Cortex of kidney (tissue), 1 donor: ENCODE measurements at places on chromosomes 13 and 19.

DNA sequence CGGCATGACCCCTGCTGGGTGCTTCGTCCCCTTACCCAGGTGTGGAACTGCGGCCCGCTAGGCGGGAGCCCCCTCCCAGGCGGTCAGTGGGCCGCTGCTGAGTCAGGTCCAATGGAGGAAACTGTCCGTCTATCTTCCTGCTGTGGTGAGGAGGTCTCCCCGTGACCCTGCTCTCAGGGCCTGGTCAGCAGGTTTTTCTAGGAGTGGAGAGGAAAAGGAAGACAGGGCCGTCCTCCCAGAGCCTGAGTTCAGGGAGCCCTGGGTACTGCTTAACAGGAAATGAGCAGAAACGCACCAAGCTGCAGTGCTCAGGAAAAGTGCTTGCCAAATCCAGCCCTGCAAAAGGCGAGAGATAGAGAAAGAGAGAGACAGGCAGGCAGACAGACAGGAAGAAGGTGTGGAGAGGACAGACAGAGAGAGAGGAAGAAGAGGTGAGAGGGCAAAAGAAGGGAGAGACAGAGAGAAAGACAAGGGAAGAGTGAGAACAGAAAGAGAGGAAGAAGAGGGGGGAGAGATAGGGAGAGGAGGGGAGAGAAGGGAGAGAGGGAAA, 10.3 kb downstream of the SH3GL1 start:
- DNase-seq, result no peak

DNA sequence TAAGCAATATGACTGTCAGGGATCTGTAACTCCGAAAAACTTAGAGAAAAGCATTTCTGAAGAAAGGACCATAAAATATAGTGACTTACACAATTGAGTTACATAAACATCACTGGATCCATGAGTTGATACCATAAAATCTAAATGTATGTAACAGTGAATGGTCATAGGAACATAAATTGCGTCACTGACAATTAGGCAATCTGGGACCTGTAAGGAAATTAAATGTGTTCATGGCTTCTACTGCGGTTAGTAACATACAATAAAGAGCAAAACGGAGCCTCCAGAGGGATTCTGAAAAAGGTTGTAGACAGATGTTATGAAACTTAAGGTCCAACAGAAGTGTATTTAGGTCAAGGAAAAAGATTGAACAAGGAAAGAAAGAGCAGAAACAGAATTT, 27.1 kb downstream of the POU4F1 start:
- no peak for DNase-seq

GRCh38 chr19:3154957-3155736, 19.3 kb downstream of the GNA15 start:
- DNase-seq, result no peak

GRCh38 chr13:29129616-29130015, 309.5 kb downstream of the MTUS2 start:
- no peak for DNase-seq

DNA sequence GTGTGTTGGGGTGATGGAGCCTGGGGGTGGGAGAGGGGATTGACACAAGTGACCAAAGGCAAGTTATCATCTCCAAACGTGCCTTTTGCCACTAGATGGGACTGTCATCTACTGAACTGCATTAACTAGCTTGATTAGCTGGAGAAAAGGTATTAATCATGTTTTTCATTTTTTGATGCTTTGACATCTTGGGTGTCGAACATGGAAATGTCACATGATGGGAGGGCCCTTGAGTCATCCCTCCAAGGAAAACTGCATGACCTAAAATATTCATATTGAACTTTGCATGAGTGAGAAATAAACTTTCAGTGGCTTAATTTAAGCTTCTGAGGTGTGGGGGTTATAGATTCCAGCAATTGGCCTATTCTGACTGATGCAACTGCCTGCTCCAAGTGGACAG, 73.3 kb downstream of the ALOX5AP start:
- DNase-seq, result no peak

GRCh38 chr19:8163759-8164158, 14.4 kb upstream of the FBN3 start:
- DNase-seq, result no peak

- no peak for DNase-seq
These were observed 47.1 kb downstream of the LNX2 start for GRCh38 chr13:27573265-27573664.

GRCh38 chr19:17441241-17442021, 7.0 kb downstream of the TMEM221 start:
- DNase-seq, result no peak

DNA sequence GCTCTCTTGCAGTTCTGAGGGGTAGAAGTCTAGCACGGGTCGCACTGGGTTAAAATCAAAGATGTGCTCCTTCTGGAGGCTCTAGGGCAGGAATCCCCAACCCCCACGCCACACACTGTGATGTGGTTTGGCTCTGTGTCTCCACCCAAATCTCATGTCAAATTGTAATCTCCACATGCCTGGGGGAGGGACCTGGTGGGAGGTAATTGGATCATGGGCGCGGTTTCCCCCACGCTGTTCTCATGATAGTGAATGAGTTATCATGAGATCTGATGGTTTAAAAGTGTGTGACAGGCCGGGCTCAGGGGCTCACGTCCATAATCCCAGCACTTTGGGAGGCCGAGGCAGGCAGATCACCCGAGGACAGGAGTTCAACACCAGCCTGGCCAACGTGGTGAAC, 26.6 kb upstream of the CALM3 start:
- DNase-seq, result no peak

- DNase-seq, result no peak
These were observed 320.1 kb downstream of the MTUS2 start for GRCh38 chr13:29140277-29140676.

GRCh38 chr13:41065078-41065477, 3.8 kb downstream of the WBP4 start:
- no peak for DNase-seq

DNA sequence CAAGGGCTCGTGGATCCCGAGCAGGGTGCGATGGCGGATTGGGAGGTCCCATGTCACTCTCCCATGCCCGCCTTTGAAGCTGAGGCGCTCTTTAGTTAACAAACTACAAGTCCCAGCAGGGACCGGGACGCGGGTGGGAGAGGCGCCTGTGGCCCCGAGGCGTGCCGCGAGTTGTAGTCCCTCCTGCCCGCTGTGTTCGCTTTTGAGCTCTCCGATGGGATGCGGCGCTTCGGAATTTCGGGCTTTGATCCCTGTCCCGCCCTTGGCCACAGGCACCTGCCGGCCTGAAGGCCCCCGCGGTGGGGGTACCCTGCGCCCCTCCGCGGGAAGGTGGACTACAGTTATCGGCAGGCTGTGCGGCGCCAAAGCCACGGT, 11.0 kb downstream of the CYTH2 start:
- DNase-seq, result no peak

DNA sequence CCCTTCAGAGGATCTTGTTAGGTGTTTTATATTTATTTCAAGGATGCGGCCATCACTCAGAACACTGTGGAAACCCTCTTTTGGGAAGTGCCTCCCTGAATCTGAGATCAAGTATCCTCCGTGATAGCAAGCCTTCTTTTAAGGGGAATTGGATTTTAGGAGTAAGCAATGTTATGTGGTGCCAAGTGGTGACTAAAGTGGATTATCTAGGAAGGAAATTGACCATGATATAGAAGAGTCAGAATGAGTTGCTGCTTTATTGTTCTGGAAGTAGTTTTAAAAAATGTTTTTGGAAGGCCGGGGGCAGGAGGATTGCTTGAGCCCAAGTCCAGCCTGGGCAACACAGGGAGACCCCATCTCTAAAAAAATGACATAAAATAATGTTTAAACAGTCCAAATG, 6.7 kb downstream of the ERCC5 start:
- DNase-seq, result no peak

DNA sequence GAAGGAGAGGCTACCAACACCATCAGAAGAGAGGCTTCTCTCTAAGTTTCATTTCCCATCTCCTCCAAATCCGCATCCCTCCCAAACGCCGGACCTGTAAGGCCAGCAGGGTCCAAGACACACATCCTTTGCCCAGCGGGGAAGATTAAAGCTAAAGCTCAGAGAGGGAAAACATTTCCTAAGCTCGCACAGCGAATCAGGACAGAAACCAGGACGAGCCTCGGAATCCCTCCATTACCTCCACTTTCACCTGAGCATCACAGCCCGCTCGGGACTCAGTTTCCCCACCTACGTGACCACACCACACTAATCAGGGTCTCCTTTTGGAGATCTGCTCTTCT, 711 bp upstream of the FOSB start:
- no peak for DNase-seq

DNA sequence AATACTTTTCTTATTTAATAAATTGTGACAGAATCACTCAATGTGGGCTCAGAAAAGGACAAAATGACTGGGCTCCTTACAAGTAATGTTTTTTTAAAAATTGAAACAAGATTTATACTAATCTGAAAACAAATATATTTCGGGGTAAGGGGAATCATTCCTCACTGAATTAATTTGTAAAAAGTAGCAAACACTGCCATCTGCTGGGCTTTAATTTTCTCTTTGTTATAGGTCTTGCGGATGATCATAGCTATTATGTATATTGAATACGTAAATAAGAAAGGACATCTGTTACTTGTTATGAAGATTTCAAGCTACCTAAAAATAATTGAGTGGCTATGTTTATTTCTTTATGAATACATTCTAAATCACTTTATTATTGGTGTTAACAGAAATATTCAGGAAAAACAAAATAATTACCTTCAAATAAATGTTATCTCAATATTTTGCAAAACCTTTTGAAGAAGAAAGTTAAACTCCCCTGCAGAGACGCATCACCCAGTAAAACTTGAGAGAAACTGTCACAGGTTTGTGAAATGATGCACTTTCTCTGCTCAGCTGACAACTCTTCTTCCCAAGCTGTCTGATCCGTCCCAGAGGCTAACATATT, 17.8 kb upstream of the ENOX1 start:
- DNase-seq, result no peak
